ENCODE measurements at places on chromosomes 2 and 18.
A peak's percentile ranks its signal among the peaks of the same experiment; 100 is the strongest.

GRCh38 chr2:1678609-1679008 lies 65.7 kb downstream of the PXDN start:
- no peak for DNase-seq

DNA sequence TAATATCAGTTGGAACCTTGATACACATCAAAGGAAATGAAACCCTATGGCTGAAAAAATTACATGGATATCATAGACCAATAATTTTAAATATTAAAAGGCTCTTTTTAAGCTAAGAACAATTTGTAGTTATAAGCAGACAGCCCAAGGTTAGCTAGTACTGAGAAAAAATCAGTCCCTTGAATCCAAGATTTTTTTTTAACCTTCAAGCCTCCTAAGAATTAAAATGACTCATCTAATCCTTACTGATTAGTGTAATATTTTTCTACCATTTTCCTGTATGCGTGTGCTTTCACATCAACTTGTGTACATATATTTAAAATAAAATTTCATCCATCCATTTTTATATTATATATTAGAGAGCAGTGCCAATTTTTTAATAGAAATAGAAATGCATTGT lies 1004.9 kb upstream of the ZEB2 start:
- DNase-seq, result no peak

- no peak for DNase-seq
Measured at GRCh38 chr18:64713284-64713683, 564.4 kb upstream of the LINC00305 start.

DNA sequence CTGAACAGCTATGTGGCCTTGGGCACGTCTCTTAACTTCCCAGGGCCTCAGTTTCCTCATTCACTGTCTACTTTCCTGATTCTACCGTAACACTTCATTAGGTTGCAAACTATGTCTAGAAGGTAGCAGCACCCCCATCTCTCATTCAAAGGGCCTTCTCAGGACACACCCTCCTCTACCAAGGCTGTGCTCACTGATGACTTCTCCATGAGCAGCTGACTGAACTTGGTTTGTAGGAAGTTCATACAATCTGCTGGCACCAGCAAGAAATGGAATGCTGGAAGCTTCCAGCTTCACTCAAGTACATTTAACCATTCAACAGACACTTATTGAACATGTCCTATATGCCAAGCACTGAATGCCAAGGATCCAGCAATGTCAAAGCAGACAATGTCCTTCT lies 250.8 kb upstream of the CTAGE1 start:
- DNase-seq, result no peak

- DNase-seq, result peak; percentile 94
Measured at GRCh38 chr2:59892398-59892797, 661.1 kb downstream of the BCL11A start.

- no peak for DNase-seq
Measured at GRCh38 chr2:63422556-63422955, 165.7 kb downstream of the WDPCP start.

DNA sequence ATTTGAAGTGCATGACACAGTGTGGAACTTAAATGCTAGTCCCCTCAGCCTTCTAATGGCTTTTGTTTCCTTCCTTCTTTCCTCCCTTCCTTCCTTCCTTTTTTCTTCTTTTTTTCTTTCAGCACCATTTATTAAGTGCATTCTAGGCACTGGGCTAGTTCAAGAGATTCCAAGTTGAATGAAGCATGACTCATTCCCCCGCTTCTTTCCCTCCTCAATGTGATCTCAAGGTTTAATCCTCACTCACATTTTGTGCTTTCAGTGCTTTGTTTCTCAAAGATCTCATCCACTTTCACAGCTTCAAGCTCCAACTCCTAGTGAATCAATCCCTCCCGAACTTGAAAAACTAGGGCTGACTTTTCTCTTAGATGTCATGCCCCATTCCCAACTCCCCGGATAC lies 90.1 kb downstream of the LBH start:
- no peak for DNase-seq

DNA sequence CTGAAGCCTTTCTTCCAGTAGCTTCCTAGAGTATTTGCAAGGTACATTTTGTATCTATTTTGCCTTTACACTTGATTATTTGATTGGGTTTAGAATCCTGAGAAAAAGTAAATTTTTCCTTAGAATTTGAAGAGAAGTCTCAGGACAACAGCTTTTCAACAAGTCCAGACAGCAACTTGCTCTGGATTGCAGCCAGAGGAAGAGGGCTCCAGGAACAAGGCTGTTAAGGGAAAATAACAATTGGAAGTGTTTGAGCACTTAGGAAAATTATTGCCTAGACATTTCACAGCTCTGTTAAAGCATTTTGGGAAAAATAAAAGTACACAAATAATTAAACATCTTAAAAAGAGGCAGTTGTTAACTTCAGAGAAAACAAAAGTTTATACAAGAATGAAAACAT lies 58.3 kb upstream of the RAPGEF4 start:
- no peak for DNase-seq

- no peak for DNase-seq
Measured at GRCh38 chr2:15744820-15745219, 153.2 kb downstream of the DDX1 start.

GRCh38 chr2:148593421-148593820 lies 51.1 kb upstream of the EPC2 start:
- DNase-seq, result no peak

DNA sequence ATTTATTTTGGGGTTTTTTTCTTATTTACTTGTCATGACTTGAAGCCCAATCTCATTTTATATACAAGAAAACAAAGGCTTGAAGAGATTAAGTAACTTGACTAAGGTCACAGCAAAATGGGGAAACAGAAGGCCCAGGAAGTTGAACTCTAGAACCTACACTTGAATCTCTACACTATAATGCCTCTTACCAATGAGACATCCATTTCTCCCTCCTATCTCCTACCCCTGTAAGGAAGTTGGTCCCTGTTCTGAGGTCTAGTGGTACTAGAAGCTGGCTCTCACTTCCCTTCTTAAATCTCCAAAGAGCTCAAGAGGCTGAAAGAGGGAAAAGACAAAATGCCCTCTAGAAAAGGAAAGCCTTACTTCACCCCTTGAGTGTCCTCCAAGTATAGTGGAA lies 25.5 kb upstream of the IHH start:
- no peak for DNase-seq

DNA sequence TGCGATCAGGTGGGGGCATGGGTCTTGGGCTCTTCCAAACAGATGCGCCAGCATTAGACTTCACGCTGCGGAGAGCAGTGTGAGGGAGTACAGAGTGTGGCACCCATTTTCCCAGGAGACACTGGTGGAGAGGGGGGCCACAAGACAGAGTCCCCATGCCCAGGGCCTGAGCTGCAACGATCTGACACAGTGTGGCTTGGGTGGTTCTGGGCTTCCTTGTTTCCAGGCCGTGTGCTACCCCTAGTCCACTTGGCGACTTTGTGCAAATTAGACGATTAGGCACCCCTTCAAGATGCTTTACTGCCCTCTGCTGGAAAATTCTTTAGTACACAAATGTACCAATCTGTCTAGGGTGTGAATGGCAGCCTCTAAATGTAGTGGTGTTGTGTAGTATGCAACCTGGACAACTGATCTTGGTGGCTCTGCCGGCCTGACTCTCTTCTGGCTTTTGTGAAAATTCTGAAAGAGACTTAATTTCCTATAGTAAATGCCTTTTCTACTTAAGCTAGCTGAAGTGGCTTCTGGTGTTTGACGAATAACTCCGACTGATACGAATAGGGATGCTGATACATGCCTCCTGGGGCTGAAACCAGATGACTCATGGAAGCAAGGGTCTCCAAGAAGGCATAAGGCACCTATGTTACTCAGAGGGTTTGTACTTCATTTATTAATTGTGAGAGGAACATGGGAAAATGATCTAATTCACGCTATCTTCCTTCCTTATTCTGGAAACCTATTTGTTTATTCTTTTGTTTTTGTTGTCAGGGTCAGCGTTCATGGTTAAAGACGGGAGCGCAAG lies 92.3 kb upstream of the SMAD2 start:
- DNase-seq, result peak; percentile 94

DNA sequence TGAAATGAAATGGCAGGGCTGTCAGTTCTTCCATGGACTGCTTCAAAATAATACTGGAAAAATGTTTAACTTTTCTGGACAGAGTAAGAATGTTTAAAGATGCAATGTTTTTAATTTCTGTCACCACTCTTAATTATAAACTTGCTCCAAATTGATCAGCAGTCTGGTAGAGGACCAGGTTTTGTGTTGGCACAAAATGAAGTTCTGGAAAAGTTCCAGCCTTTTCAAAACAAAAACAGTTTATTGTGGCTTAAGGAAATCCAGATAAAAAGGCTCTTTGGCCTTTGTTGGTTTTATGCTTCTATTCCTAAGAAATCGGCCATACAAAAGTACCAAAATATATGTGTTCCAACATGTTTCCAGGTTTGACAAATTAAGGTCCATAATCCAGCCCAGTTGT lies 48.8 kb downstream of the PTRHD1 start:
- no peak for DNase-seq

GRCh38 chr2:151840216-151841046 lies 12.2 kb upstream of the ARL5A start:
- no peak for DNase-seq

DNA sequence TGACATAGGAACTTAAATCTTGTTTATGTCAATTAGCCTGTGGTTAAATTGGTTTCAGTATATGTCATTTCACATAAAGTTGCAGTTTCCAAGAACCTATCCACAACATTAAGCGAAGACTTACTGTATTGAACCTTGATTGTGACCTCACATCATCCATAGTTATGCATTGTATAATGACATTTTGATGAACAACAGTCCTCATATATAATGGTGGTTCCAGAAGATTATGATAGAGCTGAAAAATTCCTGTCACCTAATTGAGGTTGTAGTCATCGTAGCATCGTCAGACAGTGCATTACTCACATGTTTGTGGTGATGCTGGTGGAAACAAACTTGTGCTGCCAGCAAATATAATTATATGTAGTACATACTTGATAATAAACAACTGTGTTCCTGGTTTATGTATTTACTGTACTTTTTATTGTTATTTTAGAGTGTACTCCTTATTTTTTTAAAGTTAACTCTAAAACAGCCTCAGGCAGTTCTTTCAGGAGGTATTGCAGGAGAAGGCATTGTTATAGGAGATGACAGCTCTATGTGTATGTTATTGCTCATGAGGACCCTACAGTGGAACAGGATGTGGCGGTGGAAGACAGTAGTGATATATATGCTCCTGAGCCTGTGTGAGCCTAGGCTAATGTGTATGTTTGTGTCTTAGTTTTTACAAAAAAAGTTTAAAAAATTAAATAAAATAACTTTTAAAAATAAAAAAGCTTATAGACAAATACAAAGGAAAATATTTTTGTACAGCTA lies 56.6 kb downstream of the UBE2E3 start:
- no peak for DNase-seq

DNA sequence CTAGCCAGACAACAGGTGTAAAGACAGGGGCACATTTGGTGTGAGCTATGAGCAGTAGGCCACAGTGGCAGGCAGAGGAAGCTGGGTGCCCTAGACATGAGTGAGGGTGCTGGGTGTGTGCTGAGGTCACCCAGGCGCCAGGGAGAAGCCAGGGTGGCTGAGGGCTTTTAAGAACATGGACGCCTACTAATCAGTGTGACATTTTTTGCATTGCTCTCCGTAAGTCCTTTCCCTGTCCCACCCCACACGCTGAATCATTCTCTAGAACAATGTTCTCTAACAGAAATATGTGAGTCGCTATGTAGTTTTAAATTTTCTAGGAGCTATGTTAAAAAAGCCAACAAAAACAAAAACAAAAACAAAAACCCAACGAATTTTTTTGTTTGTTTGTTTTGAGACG lies 204.5 kb upstream of the REV1 start:
- DNase-seq, result no peak

DNA sequence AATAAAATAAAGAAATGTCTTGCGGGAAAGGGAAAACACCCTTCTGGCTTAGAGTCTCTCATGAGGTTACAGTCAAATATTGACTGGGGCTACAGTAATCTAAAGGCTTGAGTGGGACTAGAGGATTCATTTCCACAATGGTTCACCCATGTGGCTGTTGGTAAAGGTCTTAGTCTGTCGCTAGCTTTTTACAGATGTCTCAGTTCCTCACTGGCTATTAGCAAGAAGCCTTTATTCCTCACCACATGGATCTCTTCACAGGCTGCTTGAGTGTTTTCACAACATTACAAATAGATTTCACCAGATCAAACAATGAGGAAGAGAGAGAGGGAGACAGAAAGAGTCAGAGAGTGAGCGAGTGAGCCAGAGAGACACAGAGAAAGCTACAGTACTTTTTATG lies 8.3 kb upstream of the ZC3H15 start:
- DNase-seq, result no peak

- DNase-seq, result peak; percentile 7
Measured at GRCh38 chr2:61898810-61899209, 6.7 kb upstream of the COMMD1 start.

DNA sequence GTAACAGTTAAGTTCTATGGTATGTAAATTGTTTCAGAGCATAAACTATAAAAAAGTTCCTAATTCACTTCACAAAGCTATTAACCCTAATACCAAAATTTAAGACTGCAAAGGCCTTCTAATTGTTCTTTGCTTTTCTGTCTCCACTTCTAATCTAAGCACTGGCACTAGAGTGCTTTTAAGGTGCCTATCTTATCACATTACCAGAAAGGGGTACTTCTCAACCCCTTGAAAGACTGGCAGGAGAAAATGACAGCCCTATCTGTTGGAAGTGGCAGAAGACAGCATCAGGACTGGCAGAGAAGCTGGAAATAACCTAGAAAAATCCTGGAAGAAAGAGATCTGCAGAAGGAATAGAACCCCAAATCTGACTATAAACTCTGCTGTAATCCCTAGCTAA lies 10.3 kb downstream of the CNRIP1 start:
- DNase-seq, result no peak

- no peak for DNase-seq
Measured at GRCh38 chr18:44518091-44518615, 162.5 kb upstream of the SETBP1 start.

DNA sequence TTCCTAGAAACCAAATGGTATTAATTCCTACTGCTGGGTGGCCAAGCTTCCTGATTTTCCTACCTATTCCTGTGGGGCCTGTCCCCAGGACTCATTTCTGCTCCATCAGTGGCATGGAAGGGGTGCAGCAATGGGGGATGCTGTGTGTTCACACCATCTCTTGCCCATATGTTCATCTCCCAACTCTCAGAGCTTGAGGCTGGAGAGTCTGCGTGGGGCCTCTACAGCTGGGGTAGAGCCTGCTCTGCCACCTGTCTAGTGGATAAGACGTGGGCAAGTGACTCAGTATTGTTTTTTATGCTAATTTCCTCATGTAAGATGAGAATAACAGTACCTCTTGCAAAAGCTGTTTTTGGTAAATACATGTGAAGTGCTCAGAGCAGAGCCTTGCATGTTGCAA lies 149.8 kb downstream of the ACTR3 start:
- no peak for DNase-seq

GRCh38 chr2:160301420-160301819 lies 101.3 kb upstream of the ITGB6 start:
- DNase-seq, result no peak

GRCh38 chr18:12041561-12041960 lies 52.1 kb upstream of the ANKRD62 start:
- no peak for DNase-seq

DNA sequence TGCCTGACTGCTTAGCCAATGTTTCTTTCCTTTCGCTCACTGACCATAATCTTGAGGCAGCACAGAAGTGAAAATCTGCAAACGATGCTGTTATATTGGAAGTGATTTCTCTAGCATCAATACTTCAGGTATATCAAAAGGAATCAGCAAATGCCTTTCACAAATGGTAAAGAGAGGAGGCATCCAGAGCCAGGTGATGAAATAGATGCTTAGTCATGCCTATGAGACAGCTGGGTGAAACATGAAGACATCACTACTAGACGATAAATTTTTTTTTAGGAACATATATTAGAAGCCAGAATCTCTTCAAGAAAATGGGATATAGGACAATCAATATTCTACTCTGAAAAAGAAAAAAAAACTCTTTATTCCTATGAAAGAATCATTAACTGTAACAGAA lies 249.2 kb upstream of the SLC39A10 start:
- no peak for DNase-seq

GRCh38 chr2:6576302-6576701 lies 289.4 kb downstream of the CMPK2 start:
- no peak for DNase-seq
